ENCODE measurements at places on chromosomes 2 and 18.

- DNase-seq = no peak
Observed at GRCh38 chr2:110796716-110797301, 64.4 kb downstream of the ACOXL start.

- DNase-seq = peak; percentile 54
Observed at GRCh38 chr18:59696311-59697235, 650 bp downstream of the CCBE1 start.

DNA sequence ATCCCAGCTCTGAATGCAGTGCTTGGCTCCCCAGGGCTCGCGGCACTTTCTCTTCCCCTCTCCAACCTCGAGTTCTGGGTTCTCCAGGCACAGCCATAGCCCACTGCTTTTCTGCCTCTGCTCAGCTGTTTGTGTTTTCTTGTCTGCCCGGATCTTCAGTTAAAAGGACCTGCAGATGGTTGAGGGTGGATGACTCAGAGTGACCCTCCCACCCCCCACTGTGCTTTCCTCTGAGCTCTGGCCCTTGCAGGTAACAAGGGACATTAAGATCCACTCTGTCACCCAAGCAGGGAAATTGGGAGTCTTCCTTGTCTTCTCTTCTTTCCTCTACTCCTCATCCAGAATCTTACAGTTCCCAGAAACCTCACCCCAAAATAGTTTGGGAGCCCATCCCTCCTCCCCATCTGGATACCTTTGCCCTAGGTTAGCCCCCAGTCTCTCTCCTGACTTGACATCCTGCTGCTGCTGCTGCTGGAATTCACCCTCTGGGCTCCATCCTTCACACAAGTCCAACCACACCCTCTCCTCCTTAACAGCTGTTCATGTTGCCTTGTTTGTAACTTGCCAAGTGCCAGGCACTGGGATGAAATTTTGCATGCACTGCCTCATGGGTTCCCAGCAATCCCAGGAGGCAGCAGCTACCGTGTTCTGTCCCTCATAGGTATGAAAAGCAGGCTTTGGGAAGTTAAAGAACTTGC is 157.9 kb upstream of the TTC39C start:
- DNase-seq = no peak

DNA sequence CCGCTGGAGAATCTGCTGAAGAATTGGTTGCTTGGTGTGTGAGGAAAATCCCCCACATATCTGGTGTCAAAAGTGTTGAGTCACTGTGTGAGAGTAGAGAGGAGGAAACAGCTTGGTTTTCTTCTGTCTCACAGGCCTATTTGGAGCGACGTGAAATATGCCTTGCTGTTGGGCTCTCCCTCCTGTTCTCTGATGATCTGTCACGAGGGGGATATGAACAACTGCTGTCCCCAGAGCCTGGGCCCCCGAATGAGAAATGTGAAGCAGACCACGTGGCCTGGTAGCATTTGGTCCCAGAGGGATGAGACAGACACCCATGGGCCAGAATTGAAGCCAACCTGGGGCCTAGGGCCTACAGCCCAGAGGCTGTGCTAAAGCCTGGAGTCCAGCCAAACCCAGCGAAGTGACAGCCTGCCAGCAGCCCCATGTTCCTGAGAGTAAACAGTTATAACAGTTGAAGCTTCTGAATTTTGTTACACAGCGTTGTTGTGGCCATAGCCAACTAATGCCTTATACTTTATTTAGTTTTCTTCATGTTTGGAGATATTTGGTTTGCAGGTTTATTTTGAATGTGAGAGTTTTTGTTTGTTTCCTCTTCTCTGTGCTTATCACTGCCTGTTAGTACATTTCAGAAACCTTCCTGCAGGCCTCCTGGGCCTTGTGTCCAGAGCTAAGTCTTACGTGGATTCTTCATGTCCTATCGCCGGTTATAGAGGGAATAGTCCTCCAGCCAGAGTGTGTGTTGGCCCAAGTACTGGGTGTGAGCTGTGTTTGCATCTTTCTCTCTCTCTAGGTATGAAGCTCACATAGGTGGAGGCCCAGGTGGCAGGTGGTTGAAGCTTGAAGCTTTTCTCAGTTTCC is 18.7 kb upstream of the COLEC12 start:
- DNase-seq = no peak

DNA sequence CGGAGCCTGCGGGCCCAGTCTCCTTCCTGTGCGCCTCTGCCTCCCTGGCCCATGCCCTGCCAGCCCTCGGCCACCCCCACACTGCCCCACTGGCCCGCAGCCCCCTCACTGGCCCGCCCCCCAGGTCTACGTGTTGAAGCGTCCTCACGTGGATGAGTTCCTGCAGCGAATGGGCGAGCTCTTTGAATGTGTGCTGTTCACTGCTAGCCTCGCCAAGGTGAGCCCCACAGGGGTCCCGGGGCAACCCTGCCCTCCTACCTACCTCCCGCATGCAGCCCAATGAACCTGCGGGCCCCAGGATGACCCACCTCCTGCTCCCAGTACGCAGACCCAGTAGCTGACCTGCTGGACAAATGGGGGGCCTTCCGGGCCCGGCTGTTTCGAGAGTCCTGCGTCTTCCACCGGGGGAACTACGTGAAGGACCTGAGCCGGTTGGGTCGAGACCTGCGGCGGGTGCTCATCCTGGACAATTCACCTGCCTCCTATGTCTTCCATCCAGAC is 3.3 kb downstream of the CTDSP1 start:
- DNase-seq = no peak

GRCh38 chr2:127378720-127379119 is 9.1 kb downstream of the MAP3K2 start:
- DNase-seq = no peak

DNA sequence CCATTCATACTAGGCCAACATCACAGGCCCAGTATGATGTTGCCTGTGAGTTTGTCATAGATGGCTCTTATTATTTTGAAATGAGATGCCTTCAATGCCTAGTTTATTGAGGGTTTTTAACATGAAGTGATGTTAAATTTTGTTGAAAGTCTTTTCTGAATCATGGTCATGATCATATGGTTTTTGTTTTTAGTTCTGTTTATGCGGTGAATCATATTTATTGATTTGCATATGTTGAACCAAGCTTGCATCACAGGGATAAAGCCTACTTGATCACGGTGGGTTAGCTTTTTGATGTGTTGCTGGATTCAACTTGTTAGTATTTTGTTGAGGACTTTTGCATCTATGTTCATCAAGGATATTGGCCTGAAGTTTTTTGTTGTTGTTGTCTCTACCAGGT is 195.8 kb upstream of the FN1 start:
- DNase-seq = no peak

DNA sequence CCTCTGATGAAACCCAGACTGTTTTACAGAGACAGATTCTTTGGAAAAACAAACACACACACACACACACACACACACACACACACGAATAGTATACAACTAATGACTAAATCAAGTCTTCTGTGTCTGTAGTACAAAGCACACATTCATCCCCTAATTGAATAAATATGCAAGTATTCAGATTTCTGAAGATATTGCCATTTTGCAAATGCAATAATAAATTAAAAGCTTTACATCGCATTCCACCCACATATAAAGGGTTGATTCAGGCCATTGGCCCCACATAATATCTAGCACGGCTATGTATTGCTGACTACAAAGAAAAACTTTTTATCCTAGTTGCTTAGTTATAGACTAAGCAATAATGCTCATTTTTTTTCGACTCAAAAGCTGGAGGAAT is 86.2 kb downstream of the PAX3 start:
- no peak for DNase-seq
